ENCODE measurements at places on chromosomes 5 and 9.

DNA sequence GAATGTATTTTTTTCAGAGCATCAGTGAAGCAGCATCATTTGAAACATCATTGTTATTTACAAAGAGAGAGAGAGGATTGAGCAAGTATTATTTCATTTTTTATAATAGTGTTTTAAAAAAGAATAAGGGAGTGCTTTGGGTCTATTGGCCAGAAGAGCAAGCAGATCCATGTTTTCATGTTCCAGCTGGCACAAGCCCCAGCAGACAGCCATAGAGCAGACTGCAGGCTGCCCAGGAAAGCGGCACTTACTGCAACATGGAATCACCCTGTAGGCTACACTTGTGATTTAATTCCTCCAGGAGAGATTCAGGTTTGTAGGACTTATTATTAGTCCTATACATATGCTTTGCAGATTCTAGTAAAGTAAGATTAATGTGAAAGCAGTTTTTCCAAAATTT is 407.0 kb upstream of the GRAMD2B start:
- no peak for DNase-seq

- no peak for DNase-seq
Observed at GRCh38 chr9:5402217-5402616, 35.5 kb downstream of the PLGRKT start.

- no peak for DNase-seq
Observed at GRCh38 chr9:108272349-108272899, 583.4 kb downstream of the ACTL7B start.

- no peak for DNase-seq
Observed at GRCh38 chr5:159971514-159971913, 37.4 kb upstream of the TTC1 start.

DNA sequence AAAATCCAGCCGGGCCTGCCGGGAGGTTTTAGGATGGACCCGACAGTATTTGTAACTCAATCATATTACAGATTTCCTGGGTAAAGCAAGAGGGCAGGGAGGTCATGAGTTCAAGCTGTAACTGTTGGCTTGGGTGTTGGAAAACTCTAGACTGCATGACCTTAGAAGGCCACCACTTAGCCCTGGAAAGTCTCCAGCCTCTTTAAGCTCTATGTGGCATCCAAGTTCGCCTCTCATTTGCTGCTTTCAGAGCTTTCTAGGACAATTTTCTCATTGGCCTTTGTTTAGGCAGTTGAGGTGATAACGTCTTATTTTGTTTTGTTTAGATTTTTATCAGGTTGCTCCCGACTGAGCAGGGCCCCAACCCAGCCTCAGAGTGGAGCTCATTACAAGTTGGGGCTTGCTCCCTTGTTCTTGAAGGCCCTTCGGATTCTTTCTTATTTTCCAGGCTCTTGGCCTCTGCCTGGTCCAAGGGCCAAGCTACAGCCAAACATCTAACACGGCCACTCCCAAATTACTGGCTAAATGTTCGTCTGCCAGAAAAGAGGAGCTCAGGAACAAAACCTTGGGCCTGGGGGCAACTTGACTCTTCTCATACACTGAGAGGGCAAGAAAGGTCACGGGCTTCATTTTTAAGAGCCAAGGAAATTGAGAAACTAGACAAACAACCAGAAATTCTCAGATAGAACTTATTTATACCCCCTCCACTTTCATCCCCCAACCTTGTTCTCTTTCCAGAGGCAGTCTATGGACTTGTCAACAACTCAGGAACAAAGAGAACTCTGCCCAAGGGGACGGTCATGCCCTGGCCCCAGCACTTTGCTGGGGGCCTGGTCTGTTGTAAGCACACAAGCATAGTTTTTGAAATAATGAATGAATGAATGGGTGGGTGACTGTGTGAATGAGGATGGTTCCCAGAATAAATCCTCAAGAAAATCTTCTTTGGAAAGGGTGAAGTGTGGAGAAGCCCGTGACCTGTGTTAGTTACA is 526.9 kb downstream of the BNC2 start:
- no peak for DNase-seq

DNA sequence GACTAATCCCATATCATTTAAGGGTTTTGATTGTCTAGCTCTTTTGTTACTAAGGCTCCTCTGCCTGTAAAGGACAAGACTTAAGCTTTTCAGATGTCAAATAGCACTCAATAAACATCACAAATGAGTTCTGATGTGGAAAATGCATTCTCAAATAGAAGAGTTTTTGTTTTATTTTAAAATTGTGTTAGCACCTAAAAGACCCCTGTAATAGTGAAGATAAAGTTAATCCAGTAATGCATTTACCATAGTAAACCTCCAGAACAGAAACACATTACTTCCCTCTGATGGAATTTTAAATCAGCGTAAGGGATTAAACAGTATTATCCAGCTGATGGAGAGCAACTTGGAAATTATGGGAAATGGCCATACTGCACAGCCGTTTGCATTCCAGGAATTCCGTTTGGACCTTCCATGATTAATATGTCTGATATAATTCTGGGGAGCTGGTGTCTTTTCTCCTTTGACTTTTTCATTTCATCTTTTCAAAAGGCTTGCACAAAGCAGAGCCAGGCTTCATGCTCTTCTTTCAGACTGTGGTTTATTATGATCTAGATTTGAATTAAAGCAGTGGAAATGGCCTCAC is 105.6 kb downstream of the PPP2R2B start:
- no peak for DNase-seq

DNA sequence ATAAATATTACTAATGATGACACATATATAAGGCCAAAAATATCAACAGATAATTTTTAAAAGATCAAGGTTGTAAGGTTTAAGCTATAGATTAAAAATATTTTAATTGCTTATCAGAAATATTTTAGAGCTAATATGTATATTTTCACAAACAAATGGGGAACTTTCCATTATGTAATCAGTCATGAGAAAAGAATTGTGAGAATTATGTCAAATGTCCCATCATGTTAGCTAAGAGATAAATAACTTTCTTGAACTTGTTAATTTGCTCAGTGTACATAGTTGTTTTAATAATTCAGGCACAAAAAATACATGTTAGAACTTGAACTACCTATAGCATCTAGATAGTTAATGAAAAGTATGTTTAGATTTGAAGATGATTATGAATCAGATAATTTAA is 67.7 kb downstream of the SYK start:
- DNase-seq: no peak

DNA sequence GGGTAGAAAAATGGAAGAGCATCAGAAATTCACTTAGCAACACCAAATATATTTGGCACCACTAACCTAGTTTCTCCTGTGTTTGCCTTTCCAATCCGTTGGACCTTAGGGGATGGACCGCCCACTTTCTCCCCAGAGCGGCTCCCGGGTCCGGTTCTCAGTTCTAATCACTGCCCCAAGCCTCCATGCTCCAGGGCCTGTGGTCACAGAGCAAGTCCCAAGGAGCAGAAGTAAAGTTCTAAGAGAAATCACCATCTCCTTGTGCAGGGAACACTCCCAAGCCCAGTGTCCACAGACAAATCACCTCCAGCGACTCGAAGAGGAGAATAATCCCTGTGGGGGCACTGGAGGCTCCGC is 728 bp upstream of the SLC1A1 start:
- no peak for DNase-seq

GRCh38 chr5:134289509-134290113 is 63.7 kb upstream of the PPP2CA start:
- DNase-seq: peak; percentile 24

DNA sequence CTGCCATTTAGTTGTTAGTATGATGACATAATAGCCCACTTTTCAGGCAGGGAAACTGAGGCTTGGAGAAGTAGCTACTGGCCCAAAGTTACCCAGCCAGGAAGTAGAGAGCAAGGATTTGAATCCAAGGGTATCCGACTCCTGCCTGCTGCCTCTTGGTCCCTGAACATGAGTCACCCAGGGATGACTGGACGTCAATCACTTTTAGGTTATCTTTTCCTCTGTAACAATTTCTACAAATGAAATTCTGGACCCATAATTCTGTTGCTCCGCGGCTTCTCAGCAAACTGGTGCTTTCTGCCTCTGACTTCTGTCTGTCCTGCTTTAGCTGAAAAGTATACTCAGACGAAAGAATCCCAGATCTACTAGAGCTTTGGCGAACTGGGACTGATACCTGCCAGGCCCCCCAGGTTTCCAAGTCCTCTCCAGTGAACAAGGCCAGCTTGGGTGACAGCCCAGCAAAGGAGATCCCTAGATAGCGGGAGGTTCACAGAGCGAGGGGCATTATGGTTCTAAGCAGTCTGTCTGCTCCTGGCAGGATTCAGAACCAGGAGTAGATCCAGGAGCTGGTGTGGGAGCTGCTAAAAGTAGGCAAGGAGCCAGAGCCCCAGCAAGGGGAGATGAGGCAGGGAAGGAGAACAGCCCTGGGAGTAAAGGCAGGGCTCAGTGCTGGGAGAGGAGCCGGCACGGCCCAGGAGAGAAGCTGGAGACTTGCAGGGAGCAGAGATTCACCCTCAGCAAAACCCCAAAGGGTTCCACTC is 20.6 kb downstream of the OLFML2A start:
- DNase-seq: no peak

DNA sequence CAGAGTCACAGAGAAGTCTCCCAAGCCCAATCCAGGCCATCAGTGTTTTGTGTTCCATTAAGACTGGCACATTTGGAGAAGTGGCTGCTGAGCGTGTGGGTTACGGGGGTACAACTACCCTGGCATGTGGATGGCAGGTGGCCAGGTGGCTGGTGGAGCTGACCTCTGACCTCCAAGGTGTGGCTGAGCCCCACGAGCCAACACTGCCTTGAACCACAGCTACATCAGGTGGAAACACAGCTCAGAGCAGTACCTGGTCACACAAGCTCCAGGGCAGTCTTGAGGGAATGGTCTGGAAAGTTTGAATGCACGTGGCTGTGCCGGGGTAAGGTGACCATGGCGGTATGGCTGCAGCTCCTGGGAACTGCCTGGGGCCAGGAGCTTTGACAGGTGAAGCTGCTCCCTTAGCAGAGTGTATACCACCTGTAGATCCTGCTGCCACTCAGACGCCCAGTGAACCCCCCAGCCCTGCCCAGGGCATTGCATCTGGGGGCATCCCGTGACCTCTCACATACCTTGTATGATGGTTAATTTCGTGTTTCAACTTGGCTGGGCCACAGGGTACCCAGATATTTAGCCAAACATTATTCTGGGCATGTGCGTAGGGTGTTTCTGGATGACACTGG is 207.9 kb downstream of the GADD45G start:
- no peak for DNase-seq

DNA sequence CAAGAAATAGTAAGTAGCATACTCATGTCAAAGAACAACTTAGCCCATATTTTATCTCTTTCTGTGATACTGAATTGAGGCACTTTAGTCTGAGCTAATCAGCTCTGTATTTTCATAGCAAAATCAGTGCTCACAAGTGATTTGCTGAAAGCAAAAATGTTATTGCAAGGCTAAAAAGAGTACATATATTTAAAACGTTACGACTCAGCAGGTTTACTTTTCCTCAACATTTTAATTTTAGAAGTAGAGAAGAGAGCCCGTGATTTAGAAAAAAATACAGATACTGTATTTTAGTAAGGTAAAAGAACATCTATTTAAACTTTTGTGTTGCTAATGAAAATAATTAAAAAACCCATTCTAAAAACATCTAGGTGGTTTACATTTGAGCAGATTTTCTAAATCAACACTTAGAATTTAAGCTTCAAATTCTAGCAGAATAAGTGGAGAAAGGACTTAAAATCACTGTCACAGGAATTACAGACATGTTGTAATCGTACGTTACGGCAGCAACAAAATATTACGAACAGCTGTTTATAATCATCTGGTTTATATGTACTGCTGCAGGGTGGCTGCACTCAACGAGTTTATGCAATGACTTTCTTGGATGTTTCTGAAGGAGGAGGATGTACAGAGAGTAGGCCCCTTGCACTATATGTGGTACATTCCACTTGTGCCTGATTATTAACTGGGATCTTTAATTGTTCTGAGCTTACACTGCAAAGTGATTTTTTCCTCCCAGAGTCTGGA is 20.1 kb downstream of the SREK1 start:
- peak; percentile 76 for DNase-seq

DNA sequence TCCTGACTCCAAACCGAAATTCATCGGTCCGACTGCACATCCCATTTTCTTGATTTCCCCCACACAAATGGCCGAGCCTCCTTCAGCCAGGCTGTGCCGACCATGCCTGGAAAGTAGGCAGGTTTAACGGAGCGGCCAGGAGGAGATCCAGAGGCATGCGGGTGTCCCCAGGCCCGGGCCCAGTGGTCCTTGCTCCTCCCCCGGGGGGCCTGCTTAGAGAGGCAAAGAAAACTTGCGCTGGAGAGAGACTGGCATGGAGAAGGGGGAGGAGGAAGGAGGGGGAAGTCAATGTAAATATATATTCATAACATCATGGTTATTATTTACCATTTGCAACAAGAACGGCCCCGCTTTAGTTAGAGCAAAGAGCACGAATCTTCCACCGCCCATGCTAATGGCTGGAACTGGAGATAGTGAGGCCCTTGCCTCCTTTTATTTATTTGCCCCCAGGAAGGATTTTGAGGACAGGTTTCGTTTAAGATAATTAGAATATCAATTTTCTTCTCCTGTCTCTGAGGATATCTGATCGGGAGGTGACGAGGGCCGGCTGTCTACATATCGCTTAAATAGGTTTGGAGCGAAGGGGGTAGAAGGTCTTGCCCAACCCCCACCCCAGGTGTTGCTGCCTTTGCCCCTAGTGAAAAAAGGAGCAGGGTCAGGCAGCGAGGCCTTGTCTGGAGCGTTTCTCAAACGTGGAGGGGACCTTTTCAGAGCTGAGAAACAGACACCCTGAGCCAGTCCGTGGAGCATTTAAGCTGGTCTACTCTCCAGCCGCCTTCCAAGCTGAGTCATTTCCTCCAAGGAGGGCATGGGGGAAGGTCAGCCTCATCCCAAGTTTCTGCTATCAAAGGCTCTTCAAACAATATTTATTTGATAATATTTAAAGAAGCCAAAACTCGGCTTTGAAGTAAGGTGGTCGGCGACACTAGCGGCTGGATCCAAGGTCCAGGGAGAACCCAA is 2.5 kb downstream of the BARHL1 start:
- DNase-seq: no peak

DNA sequence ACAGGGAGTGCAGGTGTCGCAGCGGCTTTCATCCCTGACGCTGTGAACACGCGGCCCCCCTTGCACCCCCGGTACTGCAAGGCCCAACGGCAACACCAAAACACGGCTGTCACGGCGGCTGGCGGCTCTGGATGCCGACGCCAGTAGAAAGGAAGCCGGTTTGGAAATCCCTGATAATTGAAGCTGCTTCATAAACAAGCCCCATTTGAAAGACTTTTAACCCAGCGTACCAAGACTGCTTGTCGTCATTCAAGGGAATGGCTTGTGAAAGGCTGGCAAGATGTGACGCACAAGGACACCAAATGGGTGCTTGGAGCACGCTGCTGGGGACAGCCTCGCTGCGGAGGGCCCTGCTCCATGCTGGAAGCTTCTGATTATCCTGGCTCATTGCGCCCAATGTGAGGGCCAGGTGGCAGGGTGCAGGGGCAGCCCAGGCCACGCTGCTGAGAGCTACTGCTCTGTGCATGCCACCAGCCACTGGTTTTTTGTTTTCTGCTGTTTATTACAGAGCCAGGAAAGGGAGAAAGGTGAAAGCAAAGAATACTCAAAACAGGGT is 63.1 kb downstream of the GTF3C4 start:
- no peak for DNase-seq

GRCh38 chr5:67156976-67157583 is 39.5 kb downstream of the CD180 start:
- DNase-seq: no peak

All from fibroblast of skin of left biceps (primary cell).